ENCODE measurements at places on chromosomes 7 and 10.

DNA sequence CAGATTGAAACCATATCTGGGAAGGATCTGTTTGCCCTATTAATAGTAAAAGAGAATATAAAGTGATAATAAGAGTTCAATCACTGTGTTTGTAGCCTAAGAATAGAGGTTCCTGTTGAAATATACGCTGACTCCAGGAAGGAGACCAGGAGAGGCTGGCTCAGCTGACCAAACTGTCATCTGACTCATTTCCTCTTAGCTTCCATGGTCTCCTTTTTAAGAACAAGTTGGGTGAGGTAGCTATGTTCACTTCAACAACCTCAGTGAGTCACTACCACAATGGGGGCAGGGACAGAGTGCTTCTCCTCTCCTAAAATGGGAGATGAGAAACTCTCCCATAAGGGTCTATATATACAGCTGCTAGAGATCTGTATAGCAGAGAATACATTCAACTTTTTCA, 543.3 kb downstream of the CALN1 start:
- peak; percentile 94 for DNase-seq

GRCh38 chr10:45569471-45569870, 103.1 kb downstream of the ZFAND4 start:
- DNase-seq: no peak

- DNase-seq: no peak
These were observed 8.8 kb downstream of the PFKP start for GRCh38 chr10:3076138-3076537.

DNA sequence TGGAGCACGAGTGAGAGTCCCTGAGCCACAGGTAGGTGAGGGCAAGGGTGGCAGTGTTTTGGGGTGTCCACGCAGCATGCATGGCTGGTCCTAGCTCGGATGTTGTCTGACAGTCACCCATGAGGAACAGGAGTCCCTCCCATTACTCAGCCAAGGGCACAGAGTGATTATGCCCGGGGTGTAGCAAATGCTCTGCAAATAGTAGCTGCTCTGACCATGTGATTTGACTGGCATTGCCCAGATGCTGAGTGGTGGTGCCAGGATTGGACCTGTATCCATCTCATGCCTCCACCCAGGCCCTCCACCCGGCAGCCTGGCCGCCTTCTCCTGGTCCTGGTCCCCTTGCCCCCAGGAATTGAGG, 150.8 kb downstream of the GRK5 start:
- no peak for DNase-seq

- peak; percentile 31 for DNase-seq
These were observed 34.6 kb downstream of the TRIM8 start for GRCh38 chr10:102678842-102679289.

DNA sequence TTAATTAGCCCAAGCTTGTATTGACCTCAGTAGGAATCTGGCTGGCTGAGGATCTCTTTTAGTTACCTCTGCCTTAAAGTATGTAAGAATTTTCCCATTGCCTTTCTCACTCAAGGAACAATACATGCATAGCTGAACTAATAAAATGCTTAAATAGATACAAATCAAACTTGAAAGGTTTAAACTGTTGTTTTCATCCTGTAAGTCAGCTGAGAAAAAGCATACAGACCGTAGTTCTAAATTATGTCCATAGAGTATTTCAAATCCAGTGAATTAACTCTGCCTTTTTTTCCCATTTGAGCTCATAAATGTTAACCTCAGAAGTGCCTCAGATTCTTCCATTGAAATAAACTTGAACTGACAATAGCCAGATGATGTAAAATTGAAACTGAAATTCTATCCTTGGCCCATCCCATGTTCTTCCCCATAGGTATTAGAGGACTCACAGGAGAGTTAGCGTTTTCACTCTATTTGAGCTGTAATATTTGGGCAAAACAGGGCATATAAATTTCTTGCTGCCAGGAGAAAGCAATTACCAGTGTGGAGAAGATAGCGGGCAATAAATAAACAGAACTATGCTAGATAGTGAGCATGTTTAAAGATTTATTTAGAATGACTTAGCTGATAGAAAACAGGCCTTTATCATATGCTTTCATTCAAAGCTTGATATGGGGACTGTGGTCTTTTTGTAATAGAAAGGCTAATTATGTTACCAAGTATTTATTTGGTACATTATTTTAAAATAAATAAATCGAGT, 163.7 kb downstream of the WNT2 start:
- peak; percentile 49 for DNase-seq

GRCh38 chr10:72542396-72542815, 83.5 kb downstream of the MICU1 start:
- DNase-seq: no peak

DNA sequence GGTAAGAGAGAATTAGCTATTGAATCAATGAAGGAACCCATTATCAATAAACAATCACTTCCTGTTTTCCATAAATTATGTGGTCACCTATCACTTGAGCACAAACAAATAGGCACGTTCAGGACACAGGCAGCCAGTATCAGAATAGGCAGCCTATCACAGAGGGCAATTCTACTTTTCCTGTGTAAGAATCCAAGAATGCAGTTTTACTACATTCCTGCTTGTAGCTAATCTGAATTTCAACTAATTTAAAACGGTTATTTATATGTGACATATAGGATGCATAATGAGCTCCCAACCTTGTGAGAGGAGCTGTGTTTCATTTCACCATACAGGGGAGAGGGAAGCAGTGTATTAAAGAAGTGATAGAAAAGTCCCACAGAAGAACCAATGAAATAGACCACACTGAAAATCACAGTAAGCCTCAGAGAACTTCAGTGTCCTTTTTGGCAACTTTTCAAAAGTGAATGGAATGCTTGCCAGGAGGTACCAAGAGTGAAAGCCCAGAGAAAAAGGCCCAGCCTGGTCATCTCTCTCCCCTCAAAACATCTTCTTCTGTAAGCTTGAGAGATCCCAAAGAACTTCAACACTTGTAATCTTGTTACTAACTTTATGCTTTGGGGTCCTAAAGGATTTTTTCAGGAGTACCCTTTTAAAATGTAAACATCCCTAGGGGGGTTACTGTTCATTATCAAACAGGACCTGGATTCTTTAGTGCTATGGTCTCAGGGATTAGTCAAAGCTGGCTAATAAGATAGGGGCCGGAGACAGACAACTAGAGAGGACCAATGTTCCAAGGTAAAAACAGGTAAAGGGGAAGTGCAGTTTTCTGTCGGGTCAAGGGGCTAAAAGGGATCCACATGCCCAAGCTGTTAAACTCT, 1.3 kb downstream of the IMMP2L start:
- peak; percentile 42 for DNase-seq

GRCh38 chr7:15687546-15688278, 1.2 kb upstream of the MEOX2 start:
- no peak for DNase-seq

GRCh38 chr7:29105191-29105590, 41.1 kb downstream of the CPVL start:
- DNase-seq: peak; percentile 72

DNA sequence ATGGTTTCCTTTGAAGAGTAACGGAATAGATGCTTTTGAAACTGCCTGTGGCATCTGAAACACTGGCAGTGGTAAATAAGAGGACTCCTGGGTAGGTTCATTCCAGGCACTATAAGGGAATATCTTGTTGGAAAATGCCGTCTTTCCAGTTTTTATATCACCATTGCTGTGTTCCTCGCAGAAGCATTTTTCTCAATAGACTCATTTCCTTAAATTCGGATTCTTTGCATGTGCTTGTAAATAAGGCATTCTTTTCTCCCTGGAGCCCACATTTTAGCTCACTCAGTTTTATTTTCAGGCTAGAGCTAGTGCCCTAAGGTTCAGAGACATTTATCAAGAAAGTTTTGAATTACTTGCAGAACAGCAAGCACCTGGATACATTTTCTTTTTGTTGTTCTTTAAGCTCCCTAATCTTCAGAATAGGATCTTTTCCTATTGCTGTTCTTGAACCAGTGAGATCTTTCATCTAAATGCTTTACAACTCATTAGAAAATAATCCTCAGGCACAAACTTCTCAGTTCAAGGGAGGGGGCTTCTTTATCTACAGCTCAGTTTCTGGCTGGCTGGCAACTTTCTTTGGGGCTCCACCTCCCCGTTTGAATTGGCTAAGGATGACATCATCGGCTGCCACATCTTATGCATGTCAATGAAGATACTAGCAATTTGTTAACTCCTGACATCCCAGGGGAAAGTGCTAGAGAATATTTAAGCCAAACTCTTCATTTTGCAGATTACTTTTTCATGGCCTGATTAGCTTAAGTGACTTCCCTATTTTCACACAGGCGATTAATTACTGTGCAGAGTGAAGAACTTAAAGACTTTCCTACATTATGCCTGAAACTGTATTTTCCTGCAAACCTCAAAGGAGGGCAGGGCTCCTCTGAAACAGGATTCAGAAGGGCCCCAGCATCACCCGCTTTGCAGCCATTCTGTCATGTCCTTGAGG, 133.7 kb upstream of the RSU1 start:
- peak; percentile 82 for DNase-seq

GRCh38 chr10:3852147-3852904, 67.3 kb upstream of the KLF6 start:
- DNase-seq: peak; percentile 97

GRCh38 chr10:89476150-89476549, 59.2 kb downstream of the SLC16A12 start:
- no peak for DNase-seq

DNA sequence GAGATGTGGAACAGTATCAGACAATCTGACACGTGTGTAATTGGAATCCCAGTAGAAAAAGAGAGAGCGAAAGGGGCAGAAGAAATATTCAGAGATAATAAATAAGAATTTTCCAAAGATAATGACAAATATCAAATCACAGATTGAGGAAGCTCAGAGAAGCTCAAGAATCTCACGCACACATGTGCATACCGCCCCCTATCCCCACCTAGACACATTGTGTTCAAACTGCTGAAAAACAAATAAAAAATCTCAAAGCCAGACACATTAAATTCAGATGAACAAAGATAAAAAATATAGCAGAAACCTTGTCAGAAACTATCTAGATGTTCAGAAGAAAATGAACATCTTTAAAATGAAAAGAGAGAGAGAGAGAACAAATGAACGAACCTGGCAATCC, 17.2 kb downstream of the SFR1 start:
- no peak for DNase-seq

DNA sequence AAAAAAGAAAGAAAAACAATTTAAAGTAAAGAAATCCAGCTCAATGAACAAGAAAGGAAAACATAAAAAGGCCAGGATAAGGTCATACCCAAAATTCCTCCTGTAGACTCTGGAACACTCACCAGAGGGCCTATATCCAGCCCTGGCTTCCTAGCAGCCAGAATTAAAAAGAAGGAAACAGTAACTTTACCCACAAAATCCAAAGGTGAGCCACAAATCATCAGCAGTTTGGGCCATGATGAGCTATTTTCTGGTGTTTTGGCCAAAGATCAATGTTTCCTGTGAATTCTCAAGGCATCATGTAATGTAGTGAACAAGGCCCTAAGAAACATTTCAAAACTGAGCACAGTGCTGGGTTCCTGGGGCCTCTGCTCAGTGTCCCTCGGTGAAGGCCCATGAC, 87.8 kb downstream of the LARP4B start:
- DNase-seq: peak; percentile 20

DNA sequence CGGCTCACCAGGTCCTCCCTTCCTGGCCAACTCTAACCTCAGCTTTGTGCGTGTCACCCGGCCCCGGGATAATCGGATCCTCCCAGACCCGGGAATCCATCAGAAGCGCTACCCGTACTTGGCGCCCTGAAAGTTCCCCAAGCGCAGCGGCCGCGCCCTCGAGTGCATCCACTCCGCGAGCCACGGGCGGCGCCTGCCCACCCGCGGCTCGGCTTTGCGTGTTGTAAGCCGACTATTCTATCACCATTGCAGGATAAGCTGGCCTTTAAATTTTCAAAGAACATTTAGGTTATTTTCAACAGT, 35.7 kb upstream of the EBLN1 start:
- no peak for DNase-seq

DNA sequence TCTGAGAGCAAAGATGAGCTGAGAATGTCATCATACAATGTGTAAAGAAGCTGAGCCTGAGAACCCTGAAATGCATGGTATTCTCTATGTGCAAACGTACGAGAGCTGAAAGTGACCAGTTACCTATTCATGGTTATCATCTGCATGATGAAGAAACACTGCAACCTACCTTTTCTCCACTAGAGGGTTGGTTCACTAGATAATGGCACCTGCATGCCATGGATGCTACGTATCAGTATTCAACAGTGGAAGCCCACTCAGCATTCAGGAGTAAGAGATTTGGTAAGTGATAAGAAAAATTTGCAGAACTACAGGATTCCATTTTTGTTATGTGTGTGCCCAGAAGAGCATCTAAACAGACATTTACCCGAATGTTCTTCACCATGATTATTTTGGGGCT, 145.4 kb downstream of the PTPRN2 start:
- DNase-seq: no peak

- DNase-seq: peak; percentile 26
These were observed 18.7 kb downstream of the AKR1C1 start for GRCh38 chr10:4981722-4982471.

- DNase-seq: no peak
These were observed 11.7 kb upstream of the TMEM254 start for GRCh38 chr10:80066809-80067208.

DNA sequence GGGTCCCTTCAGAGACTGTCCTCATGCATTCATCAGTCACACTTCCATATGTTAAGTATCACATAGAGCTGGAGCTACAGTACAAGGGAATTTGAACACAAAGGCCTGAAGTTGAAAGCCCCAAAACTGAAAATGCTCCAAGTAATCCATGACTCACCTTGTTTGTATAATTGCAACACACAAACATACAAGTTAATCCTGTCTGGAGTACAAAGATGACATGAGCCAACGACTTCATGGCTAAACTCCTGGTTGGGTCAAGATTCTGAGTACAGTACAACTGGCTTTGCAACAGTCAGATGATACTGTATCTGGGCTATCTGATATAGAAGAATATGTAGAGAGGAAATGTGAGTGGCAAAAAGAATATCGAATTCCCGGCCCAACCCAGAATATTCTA, 73.1 kb upstream of the AASS start:
- DNase-seq: no peak

DNA sequence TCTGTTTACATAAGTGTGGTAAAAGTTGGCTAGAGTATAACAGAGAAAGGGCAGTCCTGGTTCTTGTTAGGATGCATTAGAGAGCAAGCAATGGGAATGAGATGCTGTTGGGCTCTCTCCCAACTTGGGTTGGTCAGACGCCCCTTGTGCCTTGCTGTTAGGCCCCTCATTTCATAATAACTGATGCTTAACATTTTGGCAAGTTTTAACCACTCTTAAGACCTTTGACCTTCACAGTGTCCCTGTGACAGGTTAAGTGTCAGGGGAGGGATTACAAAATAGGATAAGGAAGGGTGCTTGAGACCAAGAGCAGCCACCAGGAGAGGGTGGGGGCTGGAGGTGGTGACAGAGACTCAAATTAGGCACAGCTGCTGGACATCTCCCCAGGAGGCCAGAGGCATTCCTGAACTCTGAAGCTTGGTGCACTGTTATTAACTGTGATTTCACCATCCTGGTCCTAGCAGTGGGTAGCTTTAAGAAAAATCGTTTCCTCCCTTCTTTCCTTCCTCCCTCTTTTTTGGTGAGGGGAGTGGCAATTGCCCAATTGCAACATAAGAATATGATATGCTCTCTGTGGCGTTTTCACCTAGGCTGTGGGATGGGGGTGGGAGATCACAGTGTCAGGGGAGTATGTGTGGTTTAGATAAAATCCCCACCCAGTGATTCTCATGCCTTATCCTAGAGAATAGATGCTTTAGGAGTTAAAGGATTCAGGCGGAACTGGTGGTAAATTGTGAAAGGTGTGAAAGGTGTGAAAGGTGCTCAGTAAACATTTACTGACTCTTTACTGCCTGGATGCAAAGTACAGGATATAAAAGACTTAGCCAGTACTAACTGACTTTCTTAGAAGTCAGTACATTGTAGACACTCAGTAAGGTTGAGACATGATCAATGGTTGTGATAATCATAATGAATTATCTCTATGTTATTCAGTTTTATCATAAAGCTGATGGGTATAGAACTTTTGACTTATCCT, 270.5 kb downstream of the BICC1 start:
- DNase-seq: peak; percentile 78

Data from fibroblast of skin of abdomen (primary cell).